Prostate gland (tissue), 2 donors: ENCODE measurements at places on chromosomes 6 and 20.

- DNase-seq, result no peak
Measured at GRCh38 chr6:83822629-83823169, 30.5 kb upstream of the RIPPLY2 start.

DNA sequence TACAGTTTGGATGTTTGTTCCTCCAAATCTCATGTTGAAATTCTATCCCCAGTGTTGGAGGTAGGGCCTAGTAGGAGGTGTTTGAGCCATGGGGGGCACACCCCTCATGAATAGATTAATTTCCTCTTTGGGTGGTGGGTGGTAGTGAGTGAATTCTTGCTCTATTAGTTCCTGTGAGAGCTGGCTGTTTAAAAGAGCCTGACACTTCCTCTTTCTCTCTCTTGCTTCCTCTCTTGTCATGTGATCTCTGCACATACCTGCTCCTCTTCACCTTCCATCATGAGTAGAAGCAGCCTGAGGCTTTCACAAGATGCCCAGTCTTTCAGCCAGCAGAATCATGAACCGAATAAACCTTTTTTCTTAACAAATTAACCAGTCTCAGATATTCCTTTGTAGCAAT, 340.2 kb upstream of the CHD6 start:
- no peak for DNase-seq

GRCh38 chr6:153959276-153959675, 79.8 kb upstream of the OPRM1 start:
- DNase-seq, result no peak

- no peak for DNase-seq
Measured at GRCh38 chr20:35021063-35021462, 65.4 kb downstream of the MYH7B start.

GRCh38 chr20:25394276-25394675, 3.6 kb upstream of the ABHD12 start:
- peak; percentile 53 for DNase-seq

GRCh38 chr20:24211972-24212371, 223.4 kb upstream of the GGTLC1 start:
- DNase-seq, result no peak

DNA sequence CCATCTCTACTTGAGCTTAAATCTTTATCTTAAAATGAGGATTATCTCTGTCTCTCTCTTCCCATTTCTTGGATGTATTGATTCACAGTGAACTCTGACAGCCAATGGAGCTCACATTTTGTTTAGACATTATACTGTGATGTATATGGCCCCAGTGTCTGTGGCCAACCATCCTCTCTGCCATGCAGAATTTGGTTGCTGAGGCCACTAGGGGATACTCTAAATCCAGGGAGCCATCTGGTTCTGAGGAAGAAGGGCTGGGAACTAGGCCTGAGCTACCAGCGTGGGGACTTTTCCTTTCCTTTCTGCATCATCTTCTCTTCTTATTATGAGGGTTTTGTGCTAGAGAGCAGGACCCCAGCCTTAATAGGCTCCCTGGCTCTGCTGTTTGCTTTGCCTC, 59.1 kb upstream of the RIPOR2 start:
- DNase-seq, result no peak

DNA sequence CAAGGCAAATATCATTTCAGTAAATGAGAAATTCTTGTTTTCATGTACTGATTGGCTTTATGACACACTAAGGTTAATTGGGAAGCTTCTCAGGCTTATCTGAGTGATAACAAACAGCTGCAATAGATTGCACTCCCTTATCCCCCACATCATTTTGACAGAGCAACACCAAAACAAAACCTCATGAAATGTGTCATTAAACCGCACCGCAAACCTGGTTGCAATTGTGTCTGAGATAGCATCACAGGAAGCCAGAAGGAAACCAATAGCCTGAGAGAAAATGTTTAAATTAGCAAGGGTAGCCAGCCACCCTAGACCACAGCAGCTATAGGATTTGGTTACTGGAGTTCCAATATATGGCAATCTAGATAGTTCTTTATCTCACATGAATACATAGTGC, 31.6 kb upstream of the LAMA4 start:
- no peak for DNase-seq

GRCh38 chr6:131488780-131489179, 84.2 kb upstream of the ARG1 start:
- DNase-seq, result no peak

- no peak for DNase-seq
Measured at GRCh38 chr6:129314575-129314974, 395.4 kb downstream of the ARHGAP18 start.

- no peak for DNase-seq
Measured at GRCh38 chr6:151260205-151260604, 20.4 kb downstream of the AKAP12 start.
